ENCODE measurements at places on chromosomes 11 and 22. TPM values are rescaled to one million over a fixed set of nuclear protein-coding genes. Genes with fewer than 3 reads are reported as not detected.

GRCh38 chr11:83054904-83055380, 16.8 kb downstream of the RAB30 start:
- H3K4me1 ChIP-seq, result peaks cover 5% of the 10 kb centered on the region
- H3K4me3 ChIP-seq, result no peak overlapping the region
- no peak for DNase-seq
- H3K27me3 ChIP-seq, result no peaks in the 10 kb centered on the region
- no peak overlapping the region for H3K27ac ChIP-seq

Gene MIOX
- total RNA-seq, result 0.61 TPM

DNA sequence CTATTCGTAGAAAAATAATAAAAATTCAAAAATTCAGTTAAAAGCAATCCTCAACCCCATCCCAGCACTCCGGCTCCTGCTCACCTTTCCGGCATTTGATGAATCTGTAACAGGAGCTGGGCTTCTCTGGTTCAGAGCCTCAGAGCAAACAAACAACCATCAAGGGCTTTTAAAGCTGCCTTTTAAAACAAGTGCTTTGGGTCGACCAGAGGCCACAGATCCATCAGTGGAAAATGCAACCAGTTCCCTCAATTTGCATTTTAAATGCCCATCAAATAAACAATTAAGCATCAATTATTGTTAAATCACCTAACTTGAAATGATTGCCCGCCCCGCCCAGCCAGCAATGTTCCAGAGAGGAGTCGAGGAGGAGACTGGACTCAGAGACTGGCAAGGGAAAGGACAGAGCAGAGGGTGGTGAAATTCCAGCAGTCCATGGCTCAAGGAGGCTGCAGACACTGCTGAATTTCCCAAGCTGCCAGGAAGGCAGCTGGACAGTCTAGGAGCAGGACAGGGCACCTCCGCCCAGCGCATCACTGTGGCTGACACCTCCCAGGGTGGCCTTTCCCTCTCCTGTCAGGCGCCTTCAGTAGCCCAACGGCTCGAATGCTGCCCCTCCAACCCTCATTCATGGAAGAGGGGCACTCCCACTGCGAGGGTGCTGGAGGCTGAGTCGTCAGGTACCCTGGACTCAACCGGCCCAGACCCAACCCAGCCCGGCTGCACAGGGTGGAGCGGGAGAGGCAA, 7.5 kb downstream of the FXYD6 start:
- H3K36me3 ChIP-seq, result no peaks in the 10 kb centered on the region
- H3K27ac ChIP-seq, result no peak overlapping the region
- no peaks in the 10 kb centered on the region for H3K27me3 ChIP-seq

DNA sequence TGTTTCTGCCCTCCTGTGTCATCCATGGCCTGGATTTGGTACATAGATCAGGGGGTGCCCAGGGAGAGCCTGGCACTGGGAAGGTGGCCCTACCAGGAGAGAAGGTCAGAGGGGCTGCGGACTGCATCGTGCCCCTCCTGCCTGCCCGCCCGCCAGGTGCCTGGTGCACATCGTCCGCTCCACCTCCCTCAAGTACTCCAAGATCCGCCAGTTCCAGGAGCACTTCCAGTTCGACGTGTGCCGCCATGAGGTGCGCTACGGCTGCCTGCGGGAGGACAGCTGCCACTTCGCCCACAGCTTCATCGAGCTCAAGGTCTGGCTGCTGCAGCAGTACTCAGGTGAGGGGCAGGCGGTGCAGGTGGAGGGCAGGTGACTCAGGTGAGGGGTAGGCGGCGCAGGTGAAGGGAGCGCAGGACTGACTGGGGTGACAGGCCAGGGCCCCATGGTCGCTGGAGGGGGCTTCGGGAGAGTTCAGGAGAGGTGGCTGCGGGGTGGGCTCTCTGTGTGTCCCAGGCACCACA, 32.7 kb upstream of the TEF start:
- no peaks in the 10 kb centered on the region for H3K4me1 ChIP-seq
- no peaks in the 10 kb centered on the region for H3K27me3 ChIP-seq
- H3K27ac ChIP-seq, result no peak overlapping the region
- no peak overlapping the region for H3K4me3 ChIP-seq

DNA sequence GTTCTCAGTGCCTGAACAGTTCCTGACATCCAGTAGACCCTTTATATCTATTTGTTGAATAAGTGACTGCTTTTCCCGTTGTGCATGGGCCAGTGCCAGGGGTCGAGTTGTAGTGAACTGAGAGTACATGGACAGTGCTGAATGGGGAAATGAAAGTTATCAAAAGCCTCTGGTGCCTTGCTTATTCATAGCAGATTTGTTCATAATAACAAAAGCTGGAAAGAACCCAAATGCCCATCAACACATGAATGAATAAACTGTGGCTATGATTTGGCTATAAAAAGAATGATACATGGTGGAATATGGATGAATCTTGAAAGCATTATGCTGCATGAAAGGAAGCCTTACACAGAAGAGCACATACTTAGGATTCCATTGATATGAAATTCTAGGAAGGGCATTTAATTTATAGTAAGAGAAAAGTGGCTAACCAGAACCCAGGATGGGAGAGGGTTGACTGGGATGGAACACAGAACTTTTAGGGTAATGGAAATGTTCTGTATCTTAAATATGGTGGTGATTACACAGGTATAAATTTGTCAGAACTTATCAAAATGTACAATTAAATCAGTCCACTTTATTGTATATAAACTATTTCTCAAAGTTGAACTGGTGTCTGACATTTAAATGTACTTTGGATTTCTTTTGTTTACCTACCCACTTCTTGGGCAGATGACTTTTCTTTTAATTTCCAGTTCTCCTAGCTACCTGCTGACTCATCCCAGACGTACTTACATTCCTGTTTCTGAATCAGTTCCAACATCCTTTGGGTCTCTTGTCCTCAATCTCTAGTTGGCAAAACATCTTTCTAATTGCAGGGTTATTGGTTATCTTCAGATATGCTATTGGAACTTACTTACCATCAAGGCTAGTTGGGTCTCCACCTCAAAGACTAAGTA, 42.8 kb downstream of the PACS1 start:
- no peak overlapping the region for H3K4me3 ChIP-seq
- peaks cover 45% of the 10 kb centered on the region for H3K4me1 ChIP-seq
- H3K27ac ChIP-seq, result peak overlapping the region; percentile 49

- H3K4me1 ChIP-seq, result no peaks in the 10 kb centered on the region
- DNase-seq, result no peak
- peaks cover 68% of the 10 kb centered on the region for H3K36me3 ChIP-seq
- no peak overlapping the region for H3K4me3 ChIP-seq
- no peak overlapping the region for H3K27ac ChIP-seq
Observed at GRCh38 chr22:26464312-26464711, 19.3 kb downstream of the HPS4 start.

GRCh38 chr11:18804199-18804999, 12.8 kb upstream of the PTPN5 start:
- no peaks in the 10 kb centered on the region for H3K36me3 ChIP-seq
- H3K4me3 ChIP-seq, result no peak overlapping the region
- H3K27me3 ChIP-seq, result no peaks in the 10 kb centered on the region
- DNase-seq, result no peak
- H3K27ac ChIP-seq, result no peak overlapping the region

DNA sequence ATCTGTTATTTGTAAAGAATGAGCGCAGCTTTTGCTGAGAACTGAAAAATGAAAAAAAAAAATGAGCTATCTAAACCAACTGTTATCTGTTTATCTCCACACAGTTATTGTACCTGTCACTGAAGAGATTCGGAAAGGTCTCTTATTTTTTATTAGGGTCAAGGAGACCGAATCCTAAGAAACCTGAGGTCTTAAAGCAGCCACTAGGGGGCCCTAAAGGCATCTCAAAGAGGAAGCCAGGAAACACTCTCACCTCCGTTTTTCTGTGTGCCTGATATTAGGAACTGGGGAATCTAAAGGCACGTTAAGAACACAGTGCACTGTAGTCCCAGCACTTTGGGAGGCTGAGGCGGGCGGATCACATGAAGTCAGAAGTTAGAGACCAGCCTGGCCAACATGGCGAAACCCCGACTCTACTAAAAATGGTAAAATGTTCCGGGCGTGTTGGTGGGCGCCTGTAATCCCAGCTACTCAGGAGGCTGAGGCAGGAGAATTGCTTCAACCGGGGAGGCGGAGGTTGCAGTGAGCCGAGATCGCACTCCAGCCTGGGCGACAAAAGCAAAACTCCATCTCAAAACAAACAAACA, 3.5 kb upstream of the LARGE1 start:
- H3K27me3 ChIP-seq, result peaks cover 39% of the 10 kb centered on the region
- no peak overlapping the region for H3K27ac ChIP-seq
- no peaks in the 10 kb centered on the region for H3K4me1 ChIP-seq
- no peak overlapping the region for H3K4me3 ChIP-seq
- DNase-seq, result no peak

DNA sequence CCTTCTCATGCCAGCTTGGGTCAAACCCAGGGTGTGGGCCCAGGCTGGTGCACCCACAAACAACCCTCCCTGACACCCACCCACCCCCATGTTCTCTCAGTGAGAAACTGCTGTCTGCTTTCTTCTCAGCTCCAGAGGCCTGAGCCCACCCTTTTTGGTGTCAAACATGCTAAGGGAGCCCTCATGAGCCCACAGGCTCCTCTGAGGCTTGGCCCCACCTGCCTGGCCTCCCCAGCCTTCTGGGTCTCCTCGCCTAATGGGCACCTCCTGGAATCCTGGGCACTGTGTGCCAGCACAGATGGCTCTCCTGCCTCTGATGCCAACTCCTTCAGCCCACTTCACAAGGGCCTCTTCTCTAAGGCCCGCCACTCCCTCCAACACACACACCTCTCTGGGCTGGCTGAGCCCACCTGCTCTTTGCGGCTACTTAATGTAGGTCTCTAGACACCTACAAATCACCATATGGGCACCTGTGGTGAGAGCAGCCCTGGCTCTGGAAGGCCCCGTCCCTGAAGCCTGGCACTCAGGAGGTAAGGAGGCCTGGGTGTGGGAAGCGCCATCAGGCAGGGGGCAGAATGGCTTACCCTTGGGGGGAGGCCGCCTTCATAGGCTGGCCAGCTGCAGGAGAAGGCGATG, 4.4 kb downstream of the NAGA start:
- H3K27me3 ChIP-seq, result no peaks in the 10 kb centered on the region
- no peak overlapping the region for H3K4me3 ChIP-seq
- no peak overlapping the region for H3K27ac ChIP-seq
- no peak for DNase-seq
- H3K4me1 ChIP-seq, result peaks cover 13% of the 10 kb centered on the region
- H3K36me3 ChIP-seq, result peaks cover 33% of the 10 kb centered on the region

- peaks cover 31% of the 10 kb centered on the region for H3K27me3 ChIP-seq
- no peak for DNase-seq
- H3K27ac ChIP-seq, result no peak overlapping the region
- no peaks in the 10 kb centered on the region for H3K4me1 ChIP-seq
- H3K36me3 ChIP-seq, result no peaks in the 10 kb centered on the region
- H3K4me3 ChIP-seq, result no peak overlapping the region
Observed at GRCh38 chr22:44755956-44756361, 3.6 kb downstream of the ARHGAP8 start.

Gene CNIH2
- total RNA-seq, result 1.6 TPM

- H3K4me3 ChIP-seq, result no peak overlapping the region
- H3K27ac ChIP-seq, result no peak overlapping the region
- no peaks in the 10 kb centered on the region for H3K27me3 ChIP-seq
- no peaks in the 10 kb centered on the region for H3K4me1 ChIP-seq
Observed at GRCh38 chr11:2234963-2235362, 35.4 kb downstream of the ASCL2 start.

- H3K36me3 ChIP-seq, result no peaks in the 10 kb centered on the region
- DNase-seq, result no peak
- H3K27ac ChIP-seq, result no peak overlapping the region
- no peaks in the 10 kb centered on the region for H3K4me1 ChIP-seq
- H3K4me3 ChIP-seq, result no peak overlapping the region
- H3K27me3 ChIP-seq, result no peaks in the 10 kb centered on the region
Observed at GRCh38 chr11:78922859-78923625, 348.4 kb upstream of the NARS2 start.

GRCh38 chr11:88064097-88064705, 111.0 kb downstream of the RAB38 start:
- DNase-seq, result no peak
- no peaks in the 10 kb centered on the region for H3K27me3 ChIP-seq
- no peak overlapping the region for H3K27ac ChIP-seq

Gene MOGAT2
- 0.14 TPM for total RNA-seq

DNA sequence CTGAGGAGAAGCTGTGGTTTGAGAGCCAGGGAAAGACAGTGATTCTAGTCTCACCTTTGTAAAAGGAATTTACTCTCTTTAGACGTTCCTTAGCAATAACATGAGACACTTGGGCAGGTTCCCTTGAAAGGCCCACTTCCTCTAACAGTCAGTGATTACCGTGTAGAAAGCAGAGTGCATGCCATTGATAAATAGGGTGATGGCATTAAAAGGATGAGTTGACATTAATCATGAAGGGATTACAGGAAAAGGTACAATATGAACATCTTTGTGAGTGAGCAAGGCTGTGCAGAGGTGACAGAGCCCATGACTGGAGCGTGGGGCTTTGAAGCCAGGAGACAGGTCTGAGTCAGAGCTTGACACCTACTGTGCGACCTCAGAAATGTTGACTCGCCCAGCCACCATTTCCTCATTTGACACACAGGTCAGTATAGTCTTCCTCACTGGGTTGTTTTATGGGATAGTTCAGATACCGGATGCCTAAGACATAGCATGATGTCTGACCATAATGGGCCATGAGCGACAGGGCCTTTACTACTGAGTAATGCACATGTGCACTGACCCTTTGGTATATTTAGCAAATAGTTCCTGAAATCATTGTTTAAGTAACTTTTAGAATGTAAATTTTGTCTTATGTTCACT, 341.7 kb upstream of the MTNR1B start:
- H3K36me3 ChIP-seq, result no peaks in the 10 kb centered on the region
- H3K4me3 ChIP-seq, result no peak overlapping the region
- no peaks in the 10 kb centered on the region for H3K4me1 ChIP-seq

Gene PRG3
- total RNA-seq, result 83.9 TPM

GRCh38 chr11:45096636-45097035, 49.8 kb upstream of the PRDM11 start:
- no peaks in the 10 kb centered on the region for H3K27me3 ChIP-seq
- no peak overlapping the region for H3K4me3 ChIP-seq
- no peak overlapping the region for H3K27ac ChIP-seq
- H3K4me1 ChIP-seq, result peaks cover 42% of the 10 kb centered on the region

Data from thymus (tissue), 14 donors.